BE2C (cell line): ENCODE measurements at places on chromosomes 16 and 17.

DNA sequence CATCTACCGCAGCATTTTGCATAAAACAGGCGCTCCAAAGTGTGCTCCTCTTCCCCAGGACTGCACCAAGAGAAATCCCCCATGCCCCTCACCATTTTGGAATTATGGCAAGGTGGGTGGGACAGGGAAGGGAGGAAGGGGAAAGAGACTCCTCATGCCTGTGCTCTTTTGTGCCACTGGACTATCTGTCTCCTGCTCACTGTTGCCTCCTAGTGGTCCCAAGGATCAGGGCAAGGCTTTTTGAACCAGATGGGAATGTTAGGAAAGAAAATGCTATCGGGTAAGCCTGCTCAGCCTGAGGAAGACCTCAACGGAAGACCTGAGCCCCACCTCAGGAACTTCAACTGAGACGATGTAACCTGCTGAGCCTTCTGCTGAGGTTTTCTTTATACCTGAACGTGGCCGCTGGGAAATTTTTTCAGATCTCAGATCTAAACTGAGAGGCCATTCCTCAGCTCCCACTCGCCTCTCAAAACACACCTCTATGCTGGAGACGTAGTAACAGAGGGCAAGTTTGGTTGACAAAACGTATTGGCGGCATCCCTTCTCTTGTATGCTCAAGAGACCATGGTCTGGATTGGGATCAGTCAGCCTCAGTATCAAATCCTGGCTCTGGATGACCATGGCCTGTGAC, 58.3 kb downstream of the SPACA3 start:
- DNase-seq = peak; percentile 63

DNA sequence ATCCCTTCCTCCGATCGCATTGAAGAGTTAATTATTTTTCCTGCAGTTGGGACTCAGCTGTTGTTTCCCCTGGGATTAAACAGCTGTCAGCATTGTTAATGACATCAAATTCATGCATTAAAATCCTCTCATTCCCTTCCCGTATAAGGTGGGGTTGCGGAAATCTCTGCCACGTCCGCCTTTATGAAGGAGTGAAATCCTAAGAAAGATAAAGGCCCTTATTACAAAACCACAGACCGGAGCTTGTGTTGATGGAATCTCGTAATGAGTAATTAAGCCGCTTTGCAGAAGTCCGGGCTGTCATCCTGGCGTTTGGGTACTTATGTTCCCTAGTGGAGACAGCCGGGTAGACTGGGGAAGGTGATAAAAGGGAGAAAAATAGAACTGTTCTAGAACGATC, 627.6 kb downstream of the MAF start:
- DNase-seq = no peak

- DNase-seq = peak; percentile 73
Measured at GRCh38 chr17:40317345-40317873, 8.4 kb downstream of the RARA start.

DNA sequence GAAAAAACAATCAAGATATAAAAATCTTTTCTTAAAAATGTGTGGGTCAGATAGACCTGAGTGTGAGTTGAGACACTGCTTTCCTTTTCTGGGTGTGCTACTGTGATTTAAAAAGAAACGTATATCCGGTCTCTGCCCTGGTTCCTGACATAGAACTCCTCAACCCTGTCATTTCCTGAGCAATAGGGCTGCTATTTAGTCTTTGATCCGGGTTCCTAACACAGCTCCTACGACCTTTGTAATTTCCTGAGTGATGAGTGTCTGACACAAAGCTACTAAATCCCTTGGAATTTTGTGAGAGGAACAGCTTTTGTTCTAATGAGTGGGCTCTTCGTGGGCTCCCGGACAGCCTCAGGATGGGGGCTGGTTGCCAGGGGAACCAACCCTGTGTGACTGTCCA, 93.9 kb upstream of the FA2H start:
- DNase-seq = no peak

DNA sequence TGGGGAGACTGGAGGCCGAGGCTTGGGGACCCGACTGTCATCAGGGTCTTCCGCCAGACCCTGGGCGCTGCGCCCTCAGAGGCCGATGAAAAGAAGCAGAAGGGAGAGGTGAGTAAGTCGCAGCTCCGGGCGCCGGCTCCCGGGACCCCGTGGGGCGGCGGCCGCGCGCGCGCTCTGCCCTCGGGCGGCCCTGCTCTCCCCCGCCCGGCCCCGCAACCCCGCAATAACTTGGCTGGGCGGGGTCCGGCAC, 392 bp upstream of the ABHD15 start:
- no peak for DNase-seq

DNA sequence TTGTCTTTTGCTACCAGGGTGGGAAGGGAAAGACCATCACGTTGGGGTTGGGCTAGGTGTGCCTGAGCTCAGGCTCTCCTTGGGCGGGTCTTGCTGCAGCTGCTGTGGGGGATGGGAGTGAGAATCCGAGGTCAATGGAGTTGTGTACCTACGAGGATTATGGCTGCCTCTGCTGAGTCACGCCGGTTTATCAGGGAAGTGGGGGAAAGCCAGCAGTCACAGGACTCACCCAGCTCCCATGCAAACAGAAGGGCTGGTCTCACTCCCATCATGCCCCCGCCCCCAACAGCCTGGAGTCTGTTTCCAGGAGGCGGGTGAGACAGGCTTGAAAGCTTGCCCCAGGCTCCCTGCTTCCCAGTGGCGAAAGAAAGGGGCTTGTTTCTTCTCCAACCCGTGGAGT, 1259.0 kb upstream of the GOT2 start:
- DNase-seq = no peak

DNA sequence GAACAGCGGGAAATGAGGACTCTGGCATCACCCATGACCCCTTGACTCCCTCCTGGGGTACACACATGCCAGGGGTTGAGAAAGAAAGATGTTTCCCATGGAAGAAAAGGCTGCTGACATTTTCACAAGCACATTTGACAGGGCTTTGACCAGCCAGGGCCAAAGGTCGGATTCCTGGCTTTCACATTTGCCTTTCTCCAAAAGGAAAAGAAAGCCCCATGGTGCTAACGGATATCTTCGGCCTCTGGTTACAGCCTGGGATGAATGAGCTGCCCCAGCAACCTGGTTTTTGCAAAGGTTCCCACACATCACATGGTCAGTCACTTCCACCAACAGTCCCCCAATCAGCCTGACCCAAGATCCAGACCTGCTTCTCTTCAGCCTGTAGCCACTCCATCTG, 478.2 kb upstream of the CDH11 start:
- DNase-seq = no peak

DNA sequence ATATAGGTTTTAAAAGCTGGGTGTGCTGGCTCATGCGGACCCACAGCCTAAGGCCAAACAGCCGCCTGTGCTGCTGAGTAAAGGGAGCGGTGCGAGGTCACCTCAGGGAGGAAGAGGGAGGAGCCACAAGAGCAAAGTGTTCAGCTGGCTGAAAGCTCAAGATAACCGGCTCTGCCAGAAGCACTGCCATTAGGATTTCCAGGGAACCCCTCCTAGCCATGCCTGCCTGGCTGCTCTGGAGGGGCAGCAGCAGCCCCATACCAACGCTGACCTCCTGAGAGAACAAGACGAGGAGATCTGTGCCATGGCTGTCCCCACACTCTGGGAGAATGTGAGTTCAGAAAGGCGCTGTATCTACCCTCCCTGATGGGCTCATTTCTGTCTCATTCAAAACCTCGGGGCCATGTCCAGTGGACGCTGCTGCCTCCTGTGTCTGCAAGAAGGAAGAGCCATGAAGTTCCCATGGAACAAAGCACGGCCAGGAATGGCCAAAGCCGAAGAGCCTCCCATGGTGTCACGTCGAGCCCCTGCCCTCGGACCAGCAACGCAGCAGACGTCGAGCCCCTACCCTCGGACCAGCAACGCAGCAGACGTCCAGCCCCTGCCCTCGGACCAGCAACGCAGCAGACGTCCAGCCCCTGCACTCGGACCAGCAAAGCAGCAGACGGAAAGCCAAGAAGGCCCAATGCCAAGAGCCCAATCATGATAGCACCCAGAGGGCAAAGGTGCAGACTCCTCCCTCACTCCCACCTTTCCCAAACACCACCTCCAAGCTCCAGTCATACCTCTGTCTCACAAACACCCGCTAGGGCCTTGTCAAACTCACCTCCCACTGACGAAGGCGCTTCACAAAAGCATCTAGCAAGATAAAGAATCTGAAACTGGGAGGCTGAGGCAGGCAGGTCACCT, 107.0 kb downstream of the ANKRD11 start:
- DNase-seq = peak; percentile 83

GRCh38 chr16:73161977-73162376, 114.0 kb upstream of the ZFHX3 start:
- no peak for DNase-seq

- DNase-seq = no peak
Measured at GRCh38 chr17:45227101-45227925, 5.6 kb downstream of the FMNL1 start.

GRCh38 chr17:58344047-58344790, 7.8 kb downstream of the SUPT4H1 start:
- DNase-seq = no peak

DNA sequence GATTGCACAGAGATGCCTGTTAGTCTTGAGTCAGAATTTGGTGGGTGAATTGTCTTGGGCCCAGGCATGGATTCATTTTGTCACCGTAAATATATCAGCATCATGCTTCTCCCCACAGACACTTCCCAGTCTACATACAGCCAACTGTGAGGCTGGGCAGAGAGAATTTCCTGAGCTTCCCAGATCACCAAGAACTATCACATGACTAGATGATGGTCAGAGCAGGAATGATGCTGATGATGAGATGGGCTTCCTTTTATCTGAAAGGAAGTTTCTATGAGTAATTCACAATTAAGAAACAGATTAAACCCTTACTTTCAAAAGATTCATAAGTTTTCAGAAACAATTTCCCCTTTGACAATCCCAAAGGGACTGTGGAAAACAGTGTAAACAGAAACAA, 323 bp upstream of the KRTAP9-9 start:
- DNase-seq = no peak

DNA sequence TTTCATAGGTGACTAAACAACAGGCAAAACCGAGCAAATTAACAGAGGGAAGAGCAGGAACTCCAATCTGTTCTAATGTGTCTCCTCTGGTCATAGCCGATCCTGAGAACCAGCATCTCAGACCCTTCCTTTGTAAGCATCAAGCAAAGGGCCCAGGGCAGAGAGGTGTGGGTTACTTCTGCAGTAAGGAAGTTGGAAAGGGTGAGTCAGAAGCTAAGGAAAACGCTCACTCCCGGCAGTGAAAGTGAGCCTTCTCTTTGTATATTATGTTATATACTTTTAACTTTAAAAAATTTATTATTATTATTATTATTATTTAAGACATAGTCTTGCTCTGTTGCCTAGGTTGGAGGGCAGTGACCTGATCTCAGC, 77.7 kb downstream of the MRM3 start:
- DNase-seq = no peak

- peak; percentile 25 for DNase-seq
Measured at GRCh38 chr17:6755281-6755680, 565 bp upstream of the XAF1 start.
